ENCODE measurements at places on chromosomes 5 and 9. TPM values are rescaled to one million over a fixed set of nuclear protein-coding genes. Genes with fewer than 3 reads are reported as not detected.
A peak's percentile ranks its signal among the peaks of the same experiment; 100 is the strongest.

GRCh38 chr9:110029429-110029955 lies 178.5 kb downstream of the C9orf152 start:
- peak; percentile 75 for DNase-seq

DNA sequence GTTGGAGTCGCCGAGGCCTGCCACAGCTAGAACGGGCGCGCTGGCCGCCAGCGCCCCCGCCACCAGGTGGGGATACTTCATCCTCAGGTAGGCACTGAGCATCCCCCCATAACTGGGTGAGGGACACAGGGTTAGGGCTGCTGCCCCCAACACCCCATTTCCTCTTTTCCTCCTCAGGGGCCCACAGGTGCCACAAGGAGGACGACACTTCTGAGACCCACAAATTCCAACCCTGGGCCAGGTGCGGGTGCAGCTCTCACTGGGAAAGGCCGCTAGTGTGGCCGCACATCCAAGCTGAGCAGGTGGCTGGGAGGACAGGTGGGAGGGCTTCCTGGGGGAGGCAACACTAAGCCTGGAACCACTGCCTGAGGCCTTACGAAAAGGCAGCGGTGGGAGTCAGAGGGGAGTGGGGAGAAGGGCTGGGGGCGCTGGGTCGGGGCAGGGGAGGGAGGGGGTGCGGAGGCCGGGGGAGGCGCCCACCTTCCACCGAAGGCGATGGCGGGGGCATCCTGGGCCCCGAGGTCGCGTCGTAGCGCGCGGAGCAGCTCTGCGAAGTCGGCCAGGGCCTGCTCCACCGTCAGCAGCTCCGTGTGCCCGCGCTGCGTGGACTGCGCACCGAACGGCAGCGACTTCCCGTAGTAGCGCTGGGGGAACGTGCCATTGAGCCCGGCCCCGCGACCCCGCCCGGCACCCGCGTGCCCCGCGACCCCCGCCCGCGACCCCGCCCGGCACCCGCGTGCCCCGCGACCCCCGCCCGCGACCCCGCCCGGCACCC lies 961 bp downstream of the DPP7 start:
- DNase-seq = peak; percentile 12

- no peak for DNase-seq
Measured at GRCh38 chr9:135607401-135608293, 31.7 kb downstream of the GLT6D1 start.

- no peak for DNase-seq
Measured at GRCh38 chr9:85978496-85978895, 37.5 kb downstream of the NAA35 start.

GRCh38 chr9:81609782-81610739 lies 79.3 kb downstream of the TLE1 start:
- DNase-seq = peak; percentile 23

DNA sequence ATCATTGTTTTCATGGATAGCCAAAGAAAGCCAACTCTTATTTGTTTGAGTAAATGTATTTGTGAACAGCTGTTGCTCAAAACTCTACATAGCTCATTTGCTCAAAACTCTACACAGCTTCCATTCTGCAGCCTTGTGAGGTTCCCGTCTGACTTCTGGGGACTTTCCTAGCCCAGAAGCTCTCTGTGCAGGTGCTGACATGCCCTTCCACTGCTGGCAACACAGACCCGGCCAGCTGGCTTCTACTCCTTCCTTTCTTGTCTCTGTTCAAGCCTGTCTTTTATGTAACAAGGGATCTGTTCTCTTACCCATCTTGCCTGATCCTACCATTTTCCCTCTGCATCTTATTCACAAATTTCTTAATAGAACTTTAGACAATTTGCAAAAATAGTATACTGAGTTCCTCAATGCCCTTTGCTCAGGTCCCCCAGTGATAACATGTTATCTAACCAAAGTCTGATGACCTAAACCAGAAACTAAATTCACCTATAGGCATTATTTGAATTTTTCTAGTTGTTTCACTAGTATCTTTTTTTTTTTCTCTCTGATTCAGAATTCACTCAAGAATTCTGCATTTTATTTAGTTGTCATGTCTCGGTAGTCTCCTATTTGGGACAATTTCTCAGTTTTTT lies 556.5 kb upstream of the SEMA6A start:
- no peak for DNase-seq

- DNase-seq = no peak
Measured at GRCh38 chr5:151911011-151911410, 13.6 kb downstream of the GLRA1 start.

DNA sequence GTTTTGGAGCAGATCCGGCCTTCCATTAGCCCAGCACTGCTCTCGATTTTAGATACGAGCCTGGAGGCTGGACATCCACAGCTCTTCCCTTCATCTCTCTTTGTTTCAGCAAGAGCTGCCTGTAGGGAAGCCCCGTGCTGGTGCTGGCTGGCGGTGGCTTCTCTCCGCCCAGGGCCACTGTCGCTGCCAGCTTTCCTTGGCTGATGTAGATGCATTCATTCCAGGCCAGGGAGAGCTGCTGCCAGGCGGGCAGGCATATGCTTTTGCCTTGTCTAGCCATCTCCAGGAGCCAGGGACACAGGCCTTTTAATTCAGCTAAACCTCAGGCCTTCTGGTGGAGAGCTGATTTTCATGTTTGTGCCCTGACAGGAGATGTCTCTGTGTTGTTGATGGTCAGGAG lies 409.3 kb upstream of the CLINT1 start:
- no peak for DNase-seq

DNA sequence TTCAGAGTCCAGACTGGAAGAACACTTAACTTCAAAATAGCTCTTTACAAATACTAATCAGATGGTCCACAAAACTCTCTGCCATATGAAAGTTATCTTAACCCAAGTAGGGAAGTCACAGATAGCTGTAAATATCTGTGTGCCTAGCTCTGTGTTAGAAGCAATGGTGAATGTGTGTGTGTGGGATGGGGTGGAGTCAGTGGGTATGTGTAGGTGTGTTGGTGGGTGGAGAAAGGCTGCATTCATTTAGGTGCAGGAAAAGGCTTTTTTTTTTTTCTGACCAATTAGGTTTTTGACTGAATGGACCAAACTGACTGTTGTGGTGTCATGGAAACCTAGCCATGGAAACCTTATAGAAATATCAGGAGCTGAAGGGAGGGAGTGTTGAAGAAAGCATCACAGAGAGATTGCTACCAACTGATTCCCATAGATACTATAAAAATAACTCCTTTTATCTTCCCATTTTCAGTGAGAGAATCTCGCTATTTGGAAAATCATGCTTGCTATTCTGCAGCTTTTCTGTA lies 156.2 kb upstream of the NR3C1 start:
- no peak for DNase-seq

DNA sequence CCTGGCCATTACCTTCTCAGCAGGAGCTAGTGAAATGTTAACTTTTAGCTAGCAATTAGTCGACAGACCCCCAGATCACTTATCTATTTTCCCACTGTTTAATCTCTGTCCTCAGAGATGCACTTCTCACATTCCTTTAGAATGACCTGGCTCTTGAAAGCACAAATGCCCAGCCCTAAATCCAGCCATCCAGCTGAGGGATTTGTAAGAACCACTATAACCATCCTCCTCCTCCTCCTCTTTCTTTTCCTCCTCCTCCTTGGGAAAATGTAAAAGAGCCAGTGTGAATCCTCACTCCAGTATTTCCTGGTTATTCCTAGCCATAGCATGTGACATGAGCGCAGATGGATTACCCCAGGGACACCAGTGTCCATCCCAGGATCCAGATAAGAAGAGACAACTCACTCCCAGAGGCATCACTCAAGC lies 124.3 kb downstream of the ENC1 start:
- no peak for DNase-seq

DNA sequence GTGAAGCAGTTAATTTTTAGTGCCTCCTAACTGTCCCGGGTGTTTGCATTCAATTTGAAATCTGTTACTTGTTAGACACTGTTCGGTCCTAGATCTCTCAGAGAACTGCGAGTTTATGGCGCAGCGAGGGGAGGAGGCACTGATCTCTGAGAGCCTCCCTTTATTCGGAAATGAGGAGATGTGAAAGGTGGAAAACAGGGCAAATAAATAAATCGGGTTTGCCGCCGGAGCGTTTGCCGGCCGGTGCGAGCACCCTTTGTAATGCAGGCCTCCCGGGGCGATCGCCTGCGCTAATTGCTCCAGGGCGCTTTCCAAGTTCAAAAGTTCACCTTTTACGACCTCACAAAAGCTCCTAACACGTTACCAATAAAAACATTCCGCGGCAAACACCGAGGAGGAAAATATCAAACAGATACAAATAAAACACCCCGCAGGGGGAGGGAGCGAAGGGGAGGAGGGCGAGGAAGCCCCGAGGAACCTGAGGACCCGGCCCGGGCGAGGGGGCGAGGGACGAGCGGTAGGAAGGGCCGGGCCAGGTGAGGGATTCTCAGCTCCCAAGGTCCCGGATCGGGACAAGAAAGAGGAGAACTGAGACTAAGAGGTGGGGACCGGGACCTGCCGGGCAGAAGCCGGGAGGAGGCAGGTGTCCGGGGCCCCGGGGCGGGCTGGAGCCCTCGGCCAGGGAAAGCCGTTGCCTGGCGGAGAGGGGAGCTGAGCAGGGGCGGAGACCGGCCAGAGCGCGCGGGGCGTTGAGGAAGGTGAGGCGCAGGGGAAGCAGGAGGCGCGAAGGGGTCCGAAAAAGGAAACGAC lies 1.4 kb downstream of the NR6A1 start:
- no peak for DNase-seq

- DNase-seq = no peak
Measured at GRCh38 chr9:98449871-98450270, 194.4 kb upstream of the TBC1D2 start.

GRCh38 chr5:156838961-156839360 lies 11.1 kb upstream of the PPP1R2B start:
- no peak for DNase-seq

GRCh38 chr5:170497311-170498038 lies 6.3 kb upstream of the KCNIP1 start:
- DNase-seq = no peak

- no peak for DNase-seq
Measured at GRCh38 chr9:93085676-93086075, 10.3 kb upstream of the CARD19 start.

DNA sequence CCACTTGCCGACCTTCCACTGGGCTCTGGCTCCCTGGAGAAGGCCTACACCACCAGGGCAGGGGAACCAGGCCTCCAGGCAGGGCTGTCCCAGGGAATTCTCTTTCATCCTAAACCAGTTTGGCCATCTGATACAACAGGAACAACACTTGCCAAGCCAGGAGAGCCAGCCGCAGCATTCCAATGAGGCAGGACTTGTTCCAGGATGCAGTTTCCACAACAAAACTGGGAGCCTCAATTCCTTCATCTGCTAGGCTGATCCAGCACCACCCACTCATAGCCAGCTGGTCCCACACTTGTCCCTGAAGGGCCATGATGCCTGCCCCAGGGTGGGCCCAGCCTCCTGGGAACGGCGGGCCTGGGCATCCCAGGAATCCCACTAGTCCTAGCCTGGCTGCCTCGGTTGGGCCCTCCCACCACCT lies 26.0 kb downstream of the BICD2 start:
- no peak for DNase-seq

GRCh38 chr5:174022384-174023095 lies 23.0 kb upstream of the NSG2 start:
- no peak for DNase-seq

GRCh38 chr9:94298949-94299599 lies 29.4 kb downstream of the NUTM2F start:
- DNase-seq = no peak

DNA sequence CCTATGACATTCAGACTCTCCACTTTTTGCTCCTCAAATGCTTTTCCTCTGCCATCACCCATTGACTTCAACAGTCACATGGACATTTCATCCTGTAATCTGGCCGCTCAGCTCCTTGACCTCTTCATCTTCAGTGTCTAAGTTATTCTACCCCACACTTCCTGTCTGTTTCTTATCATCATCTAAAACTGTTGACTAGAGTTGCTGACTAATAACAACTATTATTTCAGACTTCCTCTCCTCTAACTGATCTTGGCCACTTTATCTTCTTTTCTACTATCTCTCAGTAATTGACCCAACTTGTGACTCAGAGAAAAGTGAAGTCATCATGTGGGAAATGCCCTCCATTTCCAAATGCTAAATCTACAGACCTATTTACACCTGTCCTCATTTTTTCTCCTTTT lies 254.7 kb upstream of the TRPC7 start:
- DNase-seq = no peak

DNA sequence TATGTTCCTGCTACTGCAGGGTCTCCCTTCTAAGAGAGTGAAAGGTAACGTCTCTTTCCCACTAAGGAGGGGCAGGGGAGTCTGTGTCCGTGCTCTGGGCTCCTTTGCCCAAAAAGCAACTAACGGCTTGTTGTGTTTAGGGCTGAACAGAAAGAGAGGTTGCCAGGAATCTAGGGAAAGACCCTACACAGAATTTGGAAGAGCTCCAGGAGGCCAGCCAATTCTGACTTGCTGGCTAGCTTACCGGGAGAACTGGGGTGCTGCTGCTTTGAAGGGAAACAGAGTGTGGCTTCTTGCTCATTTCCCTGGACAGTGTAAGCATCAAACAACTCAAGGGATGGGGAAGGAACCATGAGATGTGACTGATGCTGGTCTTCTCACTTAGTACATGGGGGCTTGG lies 176.1 kb downstream of the GADD45G start:
- no peak for DNase-seq

DNA sequence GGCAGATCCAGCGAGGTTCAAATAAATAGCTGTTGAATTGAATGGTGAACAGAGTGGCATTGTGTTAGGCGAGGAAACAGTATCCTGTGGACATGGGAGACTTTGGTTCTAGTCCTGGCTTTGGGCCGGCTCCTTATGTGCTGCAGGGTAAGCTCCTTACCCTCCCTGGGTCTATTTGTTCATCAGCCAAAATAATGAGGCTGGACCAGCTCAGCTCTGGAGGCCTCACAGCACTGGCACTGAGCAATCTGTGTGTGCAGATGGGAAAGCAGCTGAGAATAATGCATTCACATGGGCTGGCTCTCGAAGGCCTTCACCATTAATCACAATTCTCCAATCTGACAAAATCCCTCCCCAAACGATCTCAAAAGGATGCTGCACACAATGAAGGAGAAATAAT lies 81.9 kb downstream of the APBA1 start:
- DNase-seq = no peak

GRCh38 chr9:85516455-85516854 lies 225.3 kb downstream of the AGTPBP1 start:
- no peak for DNase-seq

GRCh38 chr5:177005619-177006264 lies 837 bp downstream of the UIMC1 start:
- peak; percentile 57 for DNase-seq

- peak; percentile 70 for DNase-seq
Measured at GRCh38 chr9:35651956-35652828, 1.5 kb upstream of the SIT1 start.

- DNase-seq = peak; percentile 57
Measured at GRCh38 chr9:35736201-35736633, 3.8 kb downstream of the CREB3 start.

The ZNF354B gene
- polyA plus RNA-seq = 1.1 TPM

The GCNT4 gene
- polyA plus RNA-seq = not detected

The SLC36A3 gene
- not detected for polyA plus RNA-seq

The FANCG gene
- polyA plus RNA-seq = 2.0 TPM

The POLR1E gene
- polyA plus RNA-seq = 4.1 TPM

Data from CD14-positive monocyte (primary cell).